GM18507 (cell line): ENCODE measurements at places on chromosomes 3 and 15.
A peak's percentile ranks its signal among the peaks of the same experiment; 100 is the strongest.

GRCh38 chr3:172305552-172305951, 142.7 kb downstream of the GHSR start:
- DNase-seq = no peak

- peak; percentile 25 for DNase-seq
These were observed 4.4 kb downstream of the ITIH3 start for GRCh38 chr3:52798978-52799476.

DNA sequence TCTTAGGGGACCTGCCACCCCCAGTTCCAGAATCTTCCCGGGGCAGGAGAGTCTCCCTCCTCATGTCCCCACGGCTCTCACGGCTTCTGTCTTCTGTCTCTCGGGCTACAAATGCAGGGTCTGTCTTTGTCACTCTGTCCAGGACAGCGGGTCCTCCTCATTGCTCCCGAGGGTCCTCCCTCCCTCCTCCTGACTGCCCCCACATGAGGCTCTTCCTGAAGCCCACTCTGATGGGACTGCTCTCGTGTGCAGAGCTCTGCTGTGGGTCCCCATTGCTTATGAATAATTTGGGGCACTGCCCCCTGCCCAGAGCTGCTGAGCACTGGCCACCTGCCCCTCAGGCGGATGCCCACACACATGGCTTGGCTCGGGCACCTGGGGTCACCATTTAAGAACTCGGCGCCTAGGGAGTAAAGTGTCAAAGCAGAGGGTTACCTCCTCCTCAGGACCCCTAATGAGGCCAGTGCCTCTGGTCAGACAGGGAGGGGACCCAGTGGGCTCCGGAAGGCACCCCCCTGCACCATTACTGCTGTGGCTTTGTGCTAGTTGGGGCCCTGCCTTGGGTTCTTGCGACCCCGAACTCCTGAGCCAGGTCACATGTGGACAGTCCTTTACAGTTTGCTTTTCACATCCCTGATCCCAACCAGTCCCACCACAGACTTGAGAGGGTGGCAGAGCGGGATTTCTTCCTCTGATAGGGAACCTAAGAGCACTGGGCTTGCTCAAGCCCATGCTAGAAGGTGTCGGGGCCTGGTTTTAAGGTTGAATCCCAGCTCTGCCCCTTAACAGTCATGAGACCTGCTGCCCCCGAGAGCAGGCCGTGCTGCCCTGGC, 22.1 kb downstream of the HDAC11 start:
- no peak for DNase-seq

DNA sequence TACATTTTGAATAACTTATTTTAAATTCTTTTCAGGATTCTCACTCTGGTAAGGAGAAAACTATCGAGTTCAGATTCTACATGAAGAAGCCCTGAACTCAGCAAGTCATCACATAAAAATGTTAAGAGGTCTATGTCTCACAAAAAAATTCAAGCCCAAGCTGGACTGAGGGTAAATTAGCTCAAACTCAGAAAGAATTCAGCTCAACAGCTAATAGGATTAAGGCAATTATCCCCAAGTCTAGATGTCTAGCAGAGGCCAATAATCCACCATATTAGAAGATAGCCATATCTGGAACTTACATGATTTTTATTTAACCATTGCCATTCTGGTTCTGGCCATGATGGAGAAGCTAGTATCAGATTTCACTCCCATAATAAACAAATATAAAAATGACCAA, 909.7 kb downstream of the PLOD2 start:
- no peak for DNase-seq

DNA sequence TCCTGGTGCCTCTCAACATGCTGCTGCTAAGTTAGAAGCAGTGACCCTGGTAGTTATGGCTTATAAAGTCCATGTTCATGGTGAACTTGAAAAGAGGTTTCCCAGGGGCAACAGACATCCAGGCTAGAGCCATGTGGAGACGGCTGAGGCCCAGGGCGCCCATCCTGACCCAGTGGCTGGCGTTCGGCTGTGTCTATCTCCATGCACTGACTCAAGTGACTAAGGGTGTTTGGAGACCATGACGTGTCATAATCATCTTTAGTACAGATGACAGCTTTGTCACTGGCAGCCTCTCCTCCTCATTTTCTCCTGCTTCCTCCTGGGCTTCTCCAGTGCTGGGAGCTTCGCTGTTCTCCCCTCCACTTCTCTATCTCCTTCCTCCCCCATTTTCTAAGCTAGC, 287.4 kb upstream of the LYSMD4 start:
- DNase-seq = no peak

GRCh38 chr3:193826159-193826795, 233.3 kb downstream of the OPA1 start:
- no peak for DNase-seq

DNA sequence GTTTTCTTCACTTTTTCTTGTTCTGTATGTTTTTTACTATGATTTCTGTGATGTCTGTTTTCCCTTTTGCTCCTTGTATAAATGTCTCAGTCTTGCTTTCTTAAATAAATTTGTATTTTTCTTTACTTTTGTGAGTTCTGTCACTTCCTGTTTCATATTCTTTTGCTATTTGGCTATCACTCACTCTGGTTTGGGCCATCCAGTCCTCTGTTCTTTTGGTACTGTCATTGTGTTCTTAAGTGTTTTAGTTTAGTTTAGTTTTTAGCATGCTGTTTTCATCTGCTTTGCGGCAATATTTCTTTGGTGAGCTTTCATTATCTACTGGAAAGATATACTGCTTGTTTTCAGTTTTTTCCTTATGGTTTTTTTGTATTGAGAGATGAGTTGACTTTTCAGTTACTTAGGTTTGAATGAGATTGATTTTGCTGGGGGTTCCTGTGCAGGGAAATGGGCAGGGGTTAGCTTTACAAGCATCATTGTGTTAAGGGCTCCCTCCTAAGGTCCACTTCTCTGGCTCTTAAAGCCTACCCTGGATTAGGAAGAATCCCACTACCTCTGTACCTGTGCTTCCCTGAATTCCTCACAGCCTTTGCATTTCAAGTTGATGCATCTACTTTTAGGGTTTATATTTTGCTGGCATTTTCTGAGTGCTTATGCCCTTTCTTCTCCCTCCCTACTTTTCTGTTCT, 35.1 kb downstream of the PDCD6IP start:
- DNase-seq = no peak

DNA sequence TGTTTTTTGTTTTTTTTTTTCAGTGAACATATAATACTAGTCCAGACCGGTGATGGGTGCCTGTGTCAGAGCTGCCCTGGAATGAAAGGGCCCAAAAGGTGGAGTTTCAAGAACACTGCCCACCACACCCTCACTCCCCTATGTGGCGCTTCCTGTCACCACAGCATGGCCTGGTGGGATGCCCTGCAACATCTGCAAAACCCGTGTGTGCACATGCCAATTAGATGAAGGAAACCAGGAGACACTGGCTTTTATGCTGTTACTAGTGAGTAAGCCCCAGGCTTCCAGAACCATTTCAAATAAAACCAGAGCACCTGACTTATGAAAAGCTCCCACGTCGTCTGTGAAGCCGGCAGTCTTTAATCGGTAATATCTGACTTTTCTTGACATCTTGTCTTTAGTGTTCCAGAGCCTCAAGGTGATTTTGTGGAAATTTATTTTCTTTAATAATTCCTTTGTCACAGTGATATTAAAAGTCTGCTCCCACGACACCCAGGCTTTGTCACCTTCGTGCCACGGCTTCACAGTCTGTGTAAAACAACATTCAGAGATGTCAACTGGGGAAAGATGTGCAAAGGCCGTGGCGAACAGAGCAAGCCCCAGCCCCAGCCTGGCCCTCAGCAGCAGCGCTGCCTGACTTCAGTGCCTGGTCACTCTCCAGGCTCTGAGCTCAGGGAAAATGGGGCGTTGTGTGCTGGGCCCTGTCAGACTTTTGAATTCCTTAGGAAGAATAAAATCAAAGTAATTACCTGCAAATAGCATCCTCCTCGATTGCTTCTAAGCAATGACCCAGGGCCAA, 6.4 kb downstream of the CFAP92 start:
- no peak for DNase-seq

DNA sequence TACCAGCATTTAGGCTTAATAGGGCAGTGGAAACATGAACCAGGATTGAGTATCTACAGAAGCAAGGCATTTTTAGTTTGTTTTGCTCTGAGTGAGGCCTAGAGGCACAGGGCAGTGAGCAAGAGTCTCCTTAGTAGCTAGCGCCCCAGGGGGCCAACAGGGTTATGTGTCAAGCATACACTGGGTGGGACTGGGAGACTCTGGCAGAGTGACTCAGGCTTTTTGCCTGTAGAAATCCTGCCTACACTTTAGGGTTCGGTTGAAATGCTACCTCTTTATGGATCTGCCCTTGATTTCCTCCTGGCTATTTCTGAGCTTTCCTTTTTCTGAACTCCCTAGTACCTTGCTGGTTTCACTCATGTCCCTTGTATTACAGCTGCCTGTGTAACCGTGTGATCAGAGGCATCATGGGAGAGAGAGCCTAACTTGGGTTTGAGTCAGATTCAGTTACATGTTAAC, 72.2 kb downstream of the TOP2B start:
- DNase-seq = no peak

DNA sequence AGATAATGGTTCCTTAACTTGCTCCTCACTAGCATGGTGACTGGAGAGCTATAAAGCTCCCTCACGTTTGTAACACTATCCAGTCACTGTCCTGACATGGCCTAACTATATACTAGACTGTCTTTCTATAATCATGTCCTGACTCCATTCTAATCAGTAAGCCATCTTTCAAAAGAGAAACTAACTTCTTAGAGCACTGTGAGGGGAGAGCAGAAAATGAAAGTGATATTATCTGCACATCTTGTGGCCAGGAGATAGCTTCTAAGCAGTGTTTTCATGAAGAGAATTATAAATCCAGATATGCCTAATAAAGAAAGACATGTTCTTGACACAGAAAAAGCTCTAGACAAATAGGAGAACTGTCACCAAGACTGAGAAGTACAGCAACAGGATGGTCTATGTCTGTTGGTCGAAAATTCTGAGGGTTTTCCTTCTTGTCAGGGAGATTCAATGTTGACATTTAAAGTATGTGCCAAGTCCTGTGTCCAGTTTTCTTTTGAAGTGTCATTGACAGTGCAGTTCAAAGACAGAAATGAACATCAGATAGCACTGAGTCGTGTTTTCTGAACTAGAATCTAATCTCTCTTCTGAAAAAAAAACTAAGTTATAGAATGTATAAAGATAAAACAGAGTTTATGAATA, 230.6 kb upstream of the PEX5L start:
- DNase-seq = peak; percentile 17

DNA sequence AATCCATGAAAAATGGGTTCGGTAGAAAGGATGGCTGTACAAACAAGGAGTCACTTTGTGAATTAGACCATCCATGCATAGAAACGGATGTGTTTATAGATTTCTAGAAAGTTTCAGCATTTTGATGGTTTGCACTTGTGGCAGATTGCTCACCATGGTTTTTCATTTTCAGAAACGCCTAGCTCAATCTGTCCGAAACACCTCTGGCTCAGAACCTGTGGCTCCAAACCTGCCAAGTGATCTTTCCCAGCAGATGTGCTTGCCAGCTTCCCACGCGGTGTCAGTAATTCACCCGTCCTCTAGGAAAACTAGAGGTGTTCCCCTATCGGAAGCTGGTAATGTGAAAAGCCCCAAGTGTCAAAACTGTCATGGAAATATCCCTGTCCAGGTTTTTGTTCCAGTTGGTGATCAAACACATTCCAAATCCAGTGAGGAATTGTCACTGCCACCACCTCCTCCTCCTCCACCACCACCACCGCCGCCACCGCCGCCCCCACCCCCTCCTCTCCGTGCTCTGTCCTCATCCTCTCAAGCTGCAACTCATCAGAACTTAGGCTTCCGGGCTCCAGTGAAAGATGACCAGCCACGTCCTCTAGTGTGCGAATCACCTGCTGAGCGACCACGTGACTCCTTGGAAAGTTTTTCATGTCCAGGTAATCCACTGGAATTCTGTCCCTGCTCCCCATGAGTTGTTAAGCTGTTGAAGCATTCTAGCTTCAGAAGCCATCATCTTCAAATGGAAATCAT, 21.2 kb downstream of the WHAMM start:
- no peak for DNase-seq

GRCh38 chr3:170697131-170697530, 111.3 kb upstream of the SLC7A14 start:
- no peak for DNase-seq

GRCh38 chr15:40002295-40002694, 36.7 kb downstream of the SRP14 start:
- no peak for DNase-seq

DNA sequence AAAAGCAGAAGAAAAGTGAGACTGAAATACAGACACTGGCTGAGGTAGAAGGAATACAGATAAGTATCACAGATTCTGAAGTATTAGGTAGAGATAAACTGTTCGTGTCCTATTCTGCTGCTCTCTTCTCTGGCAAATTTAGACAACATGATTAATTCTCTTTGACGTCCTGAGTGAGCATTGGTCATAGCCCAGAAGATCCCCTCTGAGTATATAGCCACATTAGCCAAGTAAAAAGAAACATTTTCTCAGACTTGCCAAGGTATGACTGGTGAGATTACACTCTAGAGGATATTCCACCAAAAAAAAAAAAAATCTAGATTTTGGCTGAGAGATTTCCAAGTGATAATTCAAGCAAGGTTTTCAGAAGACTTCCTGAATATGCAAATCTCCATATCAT, 111.4 kb upstream of the ALCAM start:
- DNase-seq = no peak

DNA sequence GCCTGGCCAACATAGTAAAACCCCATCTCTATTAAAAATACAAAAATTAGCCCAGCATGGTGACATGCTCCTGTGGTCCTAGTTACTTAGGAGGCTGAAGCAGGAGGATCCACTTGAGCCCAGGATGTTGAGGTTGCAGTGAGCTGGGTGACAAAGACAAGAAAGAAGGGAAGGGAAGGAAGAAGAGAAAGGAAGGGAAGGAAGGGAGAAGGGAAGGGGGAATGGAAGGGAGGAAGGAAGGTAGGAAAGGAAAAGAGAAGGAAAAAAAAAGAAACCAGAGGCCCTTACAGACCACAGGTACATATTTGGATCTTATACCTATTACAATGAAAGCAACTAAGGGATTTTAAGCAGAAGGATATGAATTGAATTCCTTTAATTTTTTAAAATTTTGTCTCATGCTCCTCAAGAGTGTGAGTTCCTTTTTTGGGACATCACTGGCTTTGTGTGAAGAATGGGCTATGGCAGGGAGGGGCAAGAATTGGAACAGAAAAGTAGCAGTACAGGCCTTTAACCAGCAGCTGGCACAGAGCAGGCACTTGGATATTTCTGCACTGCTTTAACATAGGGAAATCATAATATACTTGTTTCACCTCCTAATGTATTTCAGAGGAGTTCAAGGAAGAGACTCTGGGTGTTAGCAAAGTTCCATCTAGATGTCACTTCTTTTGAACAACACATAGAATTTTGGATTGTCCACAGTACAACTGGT, 7.9 kb downstream of the RAB27A start:
- no peak for DNase-seq

GRCh38 chr3:193377591-193377990, 962 bp downstream of the ATP13A5 start:
- DNase-seq = no peak
